ENCODE measurements at places on chromosomes 4 and X.

- no peaks in the 10 kb centered on the region for H3K4me1 ChIP-seq
- DNase-seq: no peak
- H3K4me3 ChIP-seq: no peak overlapping the region
- peaks cover 2% of the 10 kb centered on the region for H3K27me3 ChIP-seq
- H3K27ac ChIP-seq: no peak overlapping the region
Observed at GRCh38 chr4:99856166-99856565, 38.1 kb downstream of the LAMTOR3 start.

GRCh38 chr4:8763966-8764901, 107.4 kb downstream of the HMX1 start:
- no peaks in the 10 kb centered on the region for H3K27me3 ChIP-seq
- H3K4me3 ChIP-seq: no peak overlapping the region
- H3K27ac ChIP-seq: no peak overlapping the region
- H3K4me1 ChIP-seq: no peaks in the 10 kb centered on the region
- no peak for DNase-seq

- H3K4me1 ChIP-seq: no peaks in the 10 kb centered on the region
- DNase-seq: no peak
- H3K36me3 ChIP-seq: no peaks in the 10 kb centered on the region
- no peak overlapping the region for H3K4me3 ChIP-seq
Observed at GRCh38 chr4:1010395-1011021, 918 bp upstream of the FGFRL1 start.

- no peak for DNase-seq
- H3K27me3 ChIP-seq: no peaks in the 10 kb centered on the region
- H3K27ac ChIP-seq: no peak overlapping the region
- no peaks in the 10 kb centered on the region for H3K4me1 ChIP-seq
- H3K36me3 ChIP-seq: no peaks in the 10 kb centered on the region
- H3K4me3 ChIP-seq: no peak overlapping the region
Observed at GRCh38 chrX:84188320-84188834, 378 bp upstream of the RPS6KA6 start.

DNA sequence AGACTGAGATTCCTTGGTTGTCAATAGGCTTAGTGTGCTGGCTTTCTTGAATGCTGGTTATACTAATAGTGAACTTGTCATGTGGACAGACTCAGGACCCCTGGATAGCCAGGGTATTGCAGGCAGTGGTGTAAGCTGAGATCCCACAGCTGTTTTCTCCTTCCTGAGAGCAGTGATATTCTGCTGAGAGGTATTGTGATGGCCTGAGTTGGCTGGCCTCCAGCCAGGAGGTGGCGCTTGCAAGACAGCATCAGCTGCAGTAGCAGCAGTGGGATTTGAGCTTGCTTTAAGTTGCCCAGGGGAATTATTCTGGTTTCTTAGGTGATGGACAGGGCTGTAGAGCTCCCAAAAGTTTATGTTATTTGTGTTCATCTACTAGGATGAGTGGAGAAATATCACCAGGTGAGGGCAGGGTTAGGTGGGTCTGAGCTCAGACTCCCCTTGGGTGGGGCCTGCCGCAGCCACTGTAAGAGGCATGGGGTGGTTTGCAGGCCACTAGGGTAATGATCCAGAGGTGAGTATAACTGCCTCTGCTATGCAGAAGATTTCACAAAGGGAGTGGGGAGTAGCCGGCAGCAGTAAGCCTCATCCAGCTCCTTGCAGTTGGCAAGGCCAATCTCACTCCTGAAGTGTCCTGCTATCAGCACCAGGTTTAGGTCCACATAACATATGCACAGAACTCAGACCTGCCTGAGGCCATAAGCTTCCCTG, 66.2 kb downstream of the IL15 start:
- no peaks in the 10 kb centered on the region for H3K4me1 ChIP-seq
- no peaks in the 10 kb centered on the region for H3K36me3 ChIP-seq
- H3K27me3 ChIP-seq: no peaks in the 10 kb centered on the region
- no peak for DNase-seq
- no peak overlapping the region for H3K27ac ChIP-seq

DNA sequence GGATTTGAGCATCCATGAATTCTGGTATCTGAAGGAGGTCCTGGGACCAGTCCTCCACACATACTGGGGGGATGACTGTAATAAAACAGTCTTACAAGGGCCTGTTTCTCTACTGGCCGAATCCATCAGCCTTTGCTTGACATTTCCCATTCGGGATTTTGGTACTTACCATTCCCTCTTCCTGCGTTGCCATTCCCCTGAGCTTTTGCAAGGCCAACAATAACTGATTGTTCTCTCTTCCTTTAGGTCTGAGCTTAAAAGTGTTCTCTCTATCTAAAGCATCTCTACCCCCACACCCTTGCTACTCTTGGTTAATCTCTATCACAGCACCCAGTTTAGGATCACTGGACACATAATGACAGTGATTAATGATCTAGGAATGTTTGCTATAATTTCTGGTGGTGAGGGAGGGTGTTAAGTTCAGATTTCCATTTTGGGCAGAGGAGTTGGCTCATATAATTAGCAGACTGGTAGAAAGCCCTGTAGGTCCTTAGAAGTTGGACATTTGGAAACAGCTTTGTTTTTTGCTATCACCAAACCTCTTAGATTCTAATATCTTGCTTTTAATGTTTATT, 29.4 kb downstream of the TMA16 start:
- no peak overlapping the region for H3K27ac ChIP-seq
- peaks cover 74% of the 10 kb centered on the region for H3K36me3 ChIP-seq
- DNase-seq: no peak
- H3K4me3 ChIP-seq: no peak overlapping the region

DNA sequence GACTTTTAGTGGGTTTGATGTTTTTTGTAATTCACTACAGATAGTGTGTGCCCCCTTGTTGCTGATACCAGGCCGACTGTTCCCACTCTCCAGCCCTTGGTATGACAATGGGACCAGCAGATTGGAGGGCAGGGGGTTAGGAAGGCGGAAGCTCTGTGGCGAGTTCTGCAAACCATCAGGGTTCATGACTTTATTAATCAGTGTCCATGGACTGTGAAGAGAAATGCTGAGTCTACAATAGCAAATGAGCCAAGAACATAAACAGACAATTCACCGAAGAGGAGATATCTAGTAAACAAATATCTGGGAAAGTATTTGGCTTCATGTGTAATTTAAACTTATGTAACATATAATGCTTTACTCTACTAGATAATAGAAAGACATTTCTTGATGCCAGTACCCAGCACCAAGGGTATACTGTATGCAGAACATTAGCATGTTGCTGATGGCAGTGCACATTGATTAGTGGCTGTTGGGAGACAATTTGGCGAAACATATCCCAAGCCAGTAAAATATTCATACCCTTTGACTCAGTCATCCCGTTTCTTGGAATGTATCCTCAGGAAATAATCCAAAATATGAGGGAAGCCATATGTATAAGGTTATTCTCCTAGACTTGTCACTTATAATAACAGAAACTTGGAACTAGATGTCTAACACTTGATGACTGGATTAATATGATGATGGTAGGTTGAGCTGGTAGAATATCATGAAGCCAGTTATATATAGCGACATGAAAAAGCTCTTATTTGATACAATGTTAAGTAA, 169.4 kb downstream of the PTTG2 start:
- H3K27ac ChIP-seq: no peak overlapping the region
- H3K36me3 ChIP-seq: peaks cover 57% of the 10 kb centered on the region
- H3K4me1 ChIP-seq: no peaks in the 10 kb centered on the region
- H3K4me3 ChIP-seq: no peak overlapping the region

DNA sequence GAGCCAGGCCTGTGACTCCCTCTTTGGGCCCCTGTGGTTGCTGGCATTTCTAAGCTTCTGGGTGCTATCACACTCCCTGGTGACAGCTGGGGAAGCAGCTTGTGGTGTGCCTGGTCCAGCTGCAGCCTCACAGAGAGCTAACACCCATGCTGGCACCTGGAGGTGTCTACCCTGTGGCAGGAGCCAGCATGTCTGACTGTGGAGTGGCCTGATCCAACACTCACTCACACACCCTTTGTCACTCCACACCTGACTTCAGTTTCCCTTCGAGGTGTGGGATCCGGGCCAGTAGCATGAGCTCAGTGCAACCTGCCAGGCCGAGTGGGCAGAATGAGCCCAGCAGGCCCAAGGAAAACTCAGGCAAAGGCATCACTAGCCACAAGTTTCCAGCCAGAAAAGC, 67.5 kb downstream of the TECRL start:
- H3K36me3 ChIP-seq: no peaks in the 10 kb centered on the region
- no peaks in the 10 kb centered on the region for H3K4me1 ChIP-seq
- no peak overlapping the region for H3K4me3 ChIP-seq

GRCh38 chr4:42420140-42420539, 22.9 kb downstream of the SHISA3 start:
- no peak overlapping the region for H3K27ac ChIP-seq
- no peaks in the 10 kb centered on the region for H3K27me3 ChIP-seq
- no peak for DNase-seq

DNA sequence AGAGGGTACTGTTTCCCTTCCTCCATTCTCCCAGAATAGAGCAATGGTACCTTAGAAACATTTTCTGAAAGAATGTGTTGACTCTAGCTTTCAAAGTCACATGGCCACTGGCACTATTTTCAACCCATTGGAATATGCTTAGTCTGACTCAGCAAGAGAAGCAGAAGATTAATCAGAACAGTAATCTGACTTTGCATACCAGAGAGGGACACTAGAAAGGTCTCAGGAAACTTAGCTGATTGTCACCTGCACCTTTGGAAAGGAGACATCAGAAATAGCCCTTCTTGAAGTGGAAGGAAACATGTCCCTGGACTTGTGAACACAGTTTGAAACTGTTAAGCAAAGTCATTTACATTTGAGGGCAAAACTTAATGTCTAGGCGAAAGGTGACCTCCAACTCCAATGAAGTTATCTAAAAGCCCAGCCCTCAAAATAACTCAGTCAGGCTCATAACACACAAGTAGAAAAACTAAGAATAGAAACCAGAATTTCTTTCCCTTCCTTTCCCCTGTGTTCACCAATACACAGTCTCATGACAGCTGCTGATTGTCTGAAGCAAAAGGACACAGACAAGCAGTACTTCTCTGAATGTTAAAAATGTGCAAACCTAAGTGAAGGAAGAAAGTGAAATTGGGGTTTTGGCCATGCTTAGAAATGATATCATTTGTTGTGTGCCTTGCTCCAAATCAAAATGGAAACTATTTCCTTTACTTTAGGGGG, 270.8 kb downstream of the GRIA3 start:
- DNase-seq: no peak
- no peak overlapping the region for H3K4me3 ChIP-seq
- no peak overlapping the region for H3K27ac ChIP-seq
- no peaks in the 10 kb centered on the region for H3K36me3 ChIP-seq
- H3K27me3 ChIP-seq: no peaks in the 10 kb centered on the region
- H3K4me1 ChIP-seq: no peaks in the 10 kb centered on the region

GRCh38 chr4:6229095-6229494, 28.7 kb upstream of the JAKMIP1 start:
- no peaks in the 10 kb centered on the region for H3K4me1 ChIP-seq
- DNase-seq: no peak
- H3K36me3 ChIP-seq: no peaks in the 10 kb centered on the region
- no peak overlapping the region for H3K4me3 ChIP-seq

GRCh38 chr4:154313004-154313585, 178.5 kb downstream of the DCHS2 start:
- no peak for DNase-seq
- H3K4me1 ChIP-seq: no peaks in the 10 kb centered on the region
- no peak overlapping the region for H3K27ac ChIP-seq
- no peaks in the 10 kb centered on the region for H3K36me3 ChIP-seq
- H3K4me3 ChIP-seq: no peak overlapping the region

DNA sequence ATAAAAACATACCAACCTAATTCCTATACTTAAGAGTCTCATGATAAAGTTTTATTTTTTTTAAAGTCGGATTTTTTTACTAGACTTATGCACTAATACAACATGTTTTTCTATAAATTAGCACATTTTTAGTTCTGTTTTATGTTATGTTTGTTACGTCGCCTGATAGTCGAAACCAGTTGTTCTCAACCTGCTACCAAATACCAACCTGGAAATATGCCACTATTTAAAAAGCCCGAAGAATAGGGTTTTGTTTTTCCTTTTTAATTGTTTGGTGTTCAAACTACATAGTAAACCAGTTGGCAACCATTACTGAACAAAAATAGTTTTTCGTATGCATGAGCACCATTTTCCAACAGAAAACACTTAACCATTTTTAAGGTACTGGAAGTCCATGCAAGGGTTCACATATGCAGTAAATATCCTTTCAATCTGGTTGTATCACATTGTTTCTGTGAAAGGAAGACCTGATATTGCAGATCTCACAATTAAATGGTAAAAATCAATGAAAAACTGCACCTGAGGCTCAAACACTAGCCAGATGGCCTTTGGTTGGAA, 1.4 kb downstream of the WDFY3 start:
- H3K27ac ChIP-seq: no peak overlapping the region
- H3K36me3 ChIP-seq: no peaks in the 10 kb centered on the region

DNA sequence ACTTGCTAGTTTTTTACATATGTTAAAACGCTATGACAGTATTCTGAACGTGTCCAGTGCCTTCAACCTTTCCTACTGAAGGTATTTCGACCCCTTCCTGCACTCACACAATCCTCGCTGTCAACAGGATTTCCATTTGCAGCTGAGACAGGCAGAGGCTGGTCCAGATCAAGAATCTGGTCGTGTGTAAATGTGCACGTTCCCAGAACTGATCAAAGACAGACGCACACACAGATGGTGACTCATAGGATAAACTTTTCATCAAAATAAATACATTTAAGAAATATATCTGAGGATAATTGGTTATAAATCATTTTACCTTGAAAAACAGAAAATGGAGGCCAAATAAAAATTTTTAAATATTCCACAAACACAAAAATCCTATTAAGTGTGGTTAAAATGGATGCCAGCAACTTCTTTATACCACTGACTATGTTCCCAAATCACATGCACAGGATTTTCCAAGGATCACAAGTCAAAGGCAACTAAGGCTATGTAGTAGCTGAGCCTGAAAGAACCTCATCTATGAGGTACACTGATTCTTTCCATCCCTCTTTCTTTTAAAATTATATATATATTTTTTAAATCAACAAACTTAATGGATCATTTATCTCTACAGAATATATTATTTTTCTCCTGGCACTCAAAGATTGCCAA, 85.9 kb downstream of the RNF150 start:
- H3K4me3 ChIP-seq: no peak overlapping the region
- no peak overlapping the region for H3K27ac ChIP-seq
- no peaks in the 10 kb centered on the region for H3K27me3 ChIP-seq
- H3K4me1 ChIP-seq: no peaks in the 10 kb centered on the region
- no peak for DNase-seq
- H3K36me3 ChIP-seq: no peaks in the 10 kb centered on the region

- no peaks in the 10 kb centered on the region for H3K4me1 ChIP-seq
- no peak overlapping the region for H3K4me3 ChIP-seq
- no peaks in the 10 kb centered on the region for H3K36me3 ChIP-seq
- H3K27me3 ChIP-seq: no peaks in the 10 kb centered on the region
Observed at GRCh38 chr4:163251204-163251603, 81.2 kb downstream of the NPY1R start.

GRCh38 chrX:113920661-113921060, 663.2 kb upstream of the HTR2C start:
- DNase-seq: no peak
- H3K36me3 ChIP-seq: no peaks in the 10 kb centered on the region

GRCh38 chrX:68929332-68930150, 100.7 kb downstream of the EFNB1 start:
- H3K4me1 ChIP-seq: no peaks in the 10 kb centered on the region
- H3K27ac ChIP-seq: no peak overlapping the region
- H3K4me3 ChIP-seq: no peak overlapping the region
- no peak for DNase-seq

- peaks cover 2% of the 10 kb centered on the region for H3K27me3 ChIP-seq
- no peaks in the 10 kb centered on the region for H3K36me3 ChIP-seq
- DNase-seq: no peak
- H3K4me3 ChIP-seq: no peak overlapping the region
Observed at GRCh38 chr4:10031668-10032590, 10.6 kb upstream of the SLC2A9 start.
